Stimulated activated CD4-positive, alpha-beta T cell treated with anti-CD3 and anti-CD28 coated beads, Interleukin-4, amount 100 ng/mL, for 4 hours (primary cell): ENCODE measurements at places on chromosomes 3 and 15.

GRCh38 chr3:136353461-136353860 lies 103.3 kb downstream of the PCCB start:
- no peak for DNase-seq

GRCh38 chr15:72281713-72282112 lies 9.4 kb upstream of the PARP6 start:
- no peak for DNase-seq

DNA sequence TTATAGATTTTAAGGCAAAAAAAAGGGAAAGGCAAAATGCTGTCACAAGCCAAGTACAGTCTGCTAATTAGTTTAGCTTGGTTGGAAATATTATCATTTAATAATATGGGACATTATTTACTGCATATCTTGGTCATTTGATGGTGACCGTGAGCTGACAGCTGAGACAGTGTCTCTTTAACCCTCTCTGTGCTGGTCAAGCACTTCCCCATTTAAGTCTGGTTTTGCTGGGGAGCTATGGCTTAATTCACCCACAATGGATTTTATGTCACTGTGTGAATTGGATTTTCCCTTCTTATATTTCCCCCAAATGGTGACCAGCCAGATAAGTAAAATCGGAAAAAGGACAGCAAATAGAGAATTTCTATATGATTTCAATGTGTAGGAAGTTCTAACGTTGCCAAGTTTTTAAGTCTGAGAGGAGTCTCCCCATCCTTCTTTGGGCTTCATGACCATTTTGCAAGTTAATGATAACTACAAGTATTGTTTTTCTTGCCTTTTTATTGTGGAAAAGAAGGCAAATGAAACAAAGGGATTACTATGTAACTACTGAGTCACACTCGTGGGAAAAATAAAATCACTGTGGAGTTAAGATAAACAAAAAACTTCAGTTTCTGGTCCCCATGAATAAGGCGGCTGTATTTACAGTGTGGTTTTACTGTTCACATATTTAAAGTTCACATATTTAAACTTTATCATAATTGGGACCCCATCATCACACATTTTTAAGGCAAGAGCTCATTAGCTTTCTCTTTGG lies 373.5 kb downstream of the NR2F2 start:
- no peak for DNase-seq

GRCh38 chr3:19052874-19053273 lies 95.4 kb upstream of the KCNH8 start:
- DNase-seq = no peak

DNA sequence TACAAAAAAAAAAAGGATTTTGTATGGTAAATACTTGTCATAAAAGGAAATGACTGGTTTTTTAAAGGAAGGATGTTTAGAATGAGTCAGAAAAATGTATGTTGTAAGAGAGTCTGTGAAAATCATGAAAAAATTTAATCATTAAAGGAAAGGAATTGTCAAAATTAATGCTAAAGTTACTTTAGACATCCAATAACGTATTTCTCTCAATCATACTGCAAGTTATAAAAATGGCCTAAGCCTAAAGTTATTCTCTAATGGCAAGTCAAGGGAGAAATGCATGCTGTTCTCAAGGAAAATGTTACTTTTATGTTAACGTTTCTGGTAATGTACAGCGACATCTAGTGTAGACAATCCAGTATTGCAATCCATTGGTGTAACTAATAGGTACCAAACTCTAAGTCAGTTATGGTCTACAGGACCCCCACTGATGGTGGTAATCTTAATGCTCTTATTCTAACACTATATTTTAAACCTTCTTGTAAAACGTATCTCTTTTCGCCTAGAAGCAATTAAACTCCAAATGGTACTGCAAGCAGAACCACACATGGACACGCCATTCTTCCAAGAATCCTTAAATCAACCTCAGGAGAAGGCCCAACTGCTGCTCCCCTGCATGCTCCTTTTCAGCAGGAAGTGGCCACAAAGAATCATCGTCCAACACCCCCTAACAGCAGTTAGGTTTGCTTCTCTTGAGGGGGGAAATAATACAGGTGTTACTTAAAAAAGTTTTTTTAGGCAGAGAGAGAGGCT lies 35.2 kb downstream of the NCEH1 start:
- no peak for DNase-seq
